PC-9 (cell line): ENCODE measurements at places on chromosomes 6 and 20. TPM values are rescaled to one million over a fixed set of nuclear protein-coding genes. Genes with fewer than 3 reads are reported as not detected.

- DNase-seq = no peak
Observed at GRCh38 chr6:142271476-142271875, 30.3 kb upstream of the ADGRG6 start.

GRCh38 chr6:55875400-55875799, at the start of gene BMP5:
BMP5 (minus strand) TSS chr6:55875590; CDS start chr6:55874865, 725 bp downstream.
- DNase-seq = no peak

GRCh38 chr6:1328129-1328800, 16.4 kb downstream of the FOXQ1 start:
- no peak for DNase-seq

DNA sequence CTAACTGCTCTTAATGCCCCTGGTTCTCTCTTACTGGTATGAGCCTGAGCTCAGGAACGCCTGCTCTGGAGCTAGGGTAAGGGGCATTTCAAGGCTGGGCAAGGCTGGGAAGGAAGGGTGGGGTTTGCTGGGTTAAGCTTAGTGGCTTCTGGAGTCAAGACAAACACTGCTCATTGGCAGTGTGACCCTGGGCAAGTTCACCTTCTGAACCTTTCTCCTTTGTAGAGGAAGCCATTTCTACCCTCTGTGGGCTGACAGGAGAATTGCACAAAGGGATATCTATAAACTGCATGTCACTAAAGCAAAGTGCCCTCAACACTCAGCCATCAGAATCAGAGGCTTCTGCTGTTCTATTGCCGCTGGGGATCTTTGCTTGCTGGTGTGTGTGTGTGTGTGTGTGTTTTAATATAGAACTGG, 20.3 kb upstream of the LRRN4 start:
- DNase-seq = no peak

GRCh38 chr6:170360476-170360875, 53.9 kb downstream of the FAM120B start:
- no peak for DNase-seq

- no peak for DNase-seq
Observed at GRCh38 chr20:45156713-45157112, 18.0 kb upstream of the PI3 start.

GRCh38 chr6:25174678-25175077, 104.5 kb upstream of the CARMIL1 start:
- DNase-seq = no peak

- peak; percentile 86 for DNase-seq
Observed at GRCh38 chr6:40906759-40907158, 132.3 kb downstream of the UNC5CL start.

GRCh38 chr6:30234356-30234755, 21.1 kb upstream of the TRIM26 start:
- DNase-seq = no peak

DNA sequence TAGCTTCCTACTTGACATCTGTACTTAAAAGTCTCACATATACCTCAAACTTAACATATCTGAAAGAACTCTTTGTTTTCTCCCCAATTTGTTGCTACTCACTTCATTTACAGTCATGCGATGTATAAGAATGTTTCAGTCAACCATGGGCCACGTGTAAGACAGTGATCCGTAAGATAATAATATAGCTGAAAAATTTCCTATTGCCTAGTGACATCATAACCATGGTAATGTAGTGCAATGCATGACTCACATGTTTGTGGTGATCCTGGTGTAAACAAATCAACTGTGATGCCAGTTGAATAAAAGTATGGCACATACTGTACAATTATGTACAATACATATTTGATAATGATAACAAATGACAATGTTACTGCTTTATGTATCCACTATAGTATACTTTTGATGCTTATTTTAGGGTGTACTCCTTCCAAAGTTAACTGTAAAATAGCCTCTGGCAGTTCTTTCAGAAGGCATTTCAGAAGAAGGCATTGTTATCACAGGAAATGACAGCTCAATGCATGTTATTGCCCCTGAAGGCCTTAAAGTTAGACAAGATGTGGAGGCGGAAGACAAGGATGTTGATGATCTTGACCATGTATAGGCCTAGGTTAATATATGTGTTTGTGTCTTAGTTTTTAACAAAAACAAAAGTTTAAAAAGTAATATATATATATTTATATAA, 579.0 kb downstream of the EPHA7 start:
- DNase-seq = no peak

MICAL1 gene
- 10.8 and 17.7 TPM in 2 replicates for total RNA-seq

GRCh38 chr6:21870076-21870730, 276.7 kb downstream of the SOX4 start:
- DNase-seq = no peak

DNA sequence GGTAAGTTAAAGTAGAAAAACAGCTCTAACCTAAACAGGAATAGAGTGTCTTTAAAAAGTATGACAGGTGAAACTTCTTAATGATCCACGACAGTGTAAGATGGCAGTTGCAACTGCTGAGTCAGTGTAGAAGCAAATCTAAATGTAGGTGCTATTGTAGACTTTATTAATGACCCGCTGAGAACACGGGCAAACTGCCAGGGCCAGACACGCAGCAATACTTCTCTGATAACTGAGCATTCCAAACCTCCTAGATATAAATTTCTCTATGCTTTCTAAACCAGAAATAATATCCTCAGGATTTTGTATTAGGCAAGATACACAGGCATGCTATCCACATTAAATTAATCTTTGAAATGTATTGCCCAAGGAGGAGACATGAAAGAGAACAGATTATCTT, 1076.4 kb downstream of the HACE1 start:
- DNase-seq = no peak

SPDEF gene
- total RNA-seq = 0.85 and 1.4 TPM in 2 replicates

DNA sequence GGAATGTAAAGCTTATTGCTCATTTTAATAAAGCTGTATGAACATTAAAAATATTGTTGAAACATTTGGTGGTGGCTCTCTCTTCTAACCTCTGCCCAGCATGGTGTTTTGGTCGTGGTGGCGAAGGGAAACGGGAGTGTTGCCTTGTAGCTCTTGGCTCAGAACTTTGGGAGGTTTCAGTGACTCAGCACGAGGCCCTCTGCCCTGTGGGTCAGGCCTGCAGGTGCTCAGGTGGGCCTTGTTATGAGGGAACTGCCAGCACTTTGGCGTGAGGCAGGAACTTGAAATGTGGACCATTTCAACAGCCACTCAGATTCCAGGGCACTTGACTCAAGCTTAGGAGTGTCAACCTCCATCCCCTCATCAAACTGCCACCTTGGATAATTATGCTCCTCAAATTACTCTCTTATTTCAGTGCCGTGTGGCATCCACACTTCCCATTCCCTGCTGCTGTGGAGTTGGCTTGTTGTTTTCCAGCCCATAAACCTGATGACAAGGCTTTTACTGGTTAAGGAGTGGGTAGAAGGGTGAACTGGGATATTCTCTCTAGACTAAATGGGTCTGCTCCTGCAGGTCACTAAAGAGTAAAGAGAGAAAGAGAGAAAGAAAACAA, 36.3 kb downstream of the PRDM1 start:
- no peak for DNase-seq

LINC00237 gene
- total RNA-seq = not detected in 2 replicates

- peak; percentile 17 for DNase-seq
Observed at GRCh38 chr6:16136621-16137450, 8.0 kb downstream of the MYLIP start.

- no peak for DNase-seq
Observed at GRCh38 chr20:41573955-41574354, 44.2 kb downstream of the CHD6 start.

EFCAB8 gene
- 1.1 TPM in 1 of 2 replicates, not detected in the other for total RNA-seq

DNA sequence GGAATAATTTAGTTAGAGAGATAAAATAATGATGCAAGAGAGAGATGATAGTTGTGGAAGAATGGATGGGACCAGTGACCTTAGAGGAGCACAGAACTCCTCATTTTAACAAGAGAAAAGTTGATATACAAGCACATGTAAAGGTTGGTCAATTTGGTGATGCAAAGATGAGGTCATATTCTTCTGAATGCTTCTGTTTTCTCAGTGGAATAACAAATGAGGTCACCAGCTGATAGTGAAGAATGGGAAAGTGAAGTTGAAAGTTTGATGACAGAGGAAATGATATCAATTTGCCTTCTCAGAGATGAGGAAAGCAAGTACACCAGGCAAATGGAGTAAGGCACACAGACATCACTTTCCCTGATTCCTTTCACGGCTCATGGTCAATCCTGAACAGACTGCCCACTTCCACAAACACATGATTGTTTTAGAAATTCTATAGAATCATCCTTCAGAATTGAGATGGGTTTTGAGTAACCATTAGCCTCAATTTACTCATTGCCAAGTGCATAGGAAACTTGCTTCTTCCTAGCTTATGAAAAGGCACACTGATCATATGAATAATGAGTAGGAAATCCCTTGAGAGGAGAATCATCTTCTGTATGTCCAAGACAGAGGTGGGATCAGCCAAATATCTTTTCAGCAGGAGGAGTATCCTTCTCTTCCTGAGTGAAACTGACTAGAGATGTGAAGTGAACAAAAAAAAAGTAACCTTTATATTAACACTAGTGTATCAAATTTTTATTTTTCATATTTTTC, 82.4 kb upstream of the TCF21 start:
- DNase-seq = no peak

DNA sequence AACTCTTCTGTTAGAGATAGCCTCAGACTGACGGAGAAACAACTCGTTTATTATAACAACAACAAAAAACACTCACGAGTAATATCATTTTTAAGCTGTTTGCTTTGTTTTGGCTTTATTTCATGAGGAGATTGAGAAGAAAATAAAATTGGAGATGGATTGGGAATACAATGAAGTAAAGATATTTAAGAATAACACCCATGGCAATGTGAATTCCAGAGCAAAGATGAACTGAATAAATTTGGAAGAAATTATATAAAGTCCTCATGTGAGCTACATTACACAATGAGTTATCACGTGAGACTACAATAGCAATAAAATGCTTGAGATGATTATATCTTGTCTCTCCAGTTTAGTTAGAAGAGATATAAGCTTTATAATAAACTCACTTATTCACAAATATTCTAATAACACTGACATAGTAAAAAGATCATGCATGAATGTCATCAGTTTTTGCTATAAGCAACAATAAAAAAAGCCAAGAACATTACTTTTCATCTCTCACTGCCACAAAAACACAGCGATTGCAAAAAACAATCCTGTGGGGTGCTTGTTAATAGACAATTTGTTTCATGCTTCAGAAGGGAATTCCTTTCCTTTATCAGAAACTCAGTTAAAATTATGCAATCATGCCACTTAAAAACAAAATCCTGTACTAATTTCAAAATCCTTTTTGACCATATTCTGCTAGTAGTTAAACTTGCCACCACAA, 696.7 kb upstream of the MARCKS start:
- no peak for DNase-seq

SLC26A8 gene
- not detected in 2 replicates for total RNA-seq

SLC17A1 gene
- not detected in 2 replicates for total RNA-seq

GGTLC1 gene
- total RNA-seq = 0.43 and 0.63 TPM in 2 replicates

SOBP gene
- 0.22 TPM in 1 of 2 replicates, not detected in the other for total RNA-seq

TMEM200A gene
- total RNA-seq = not detected in 2 replicates
